CD4-positive, alpha-beta T cell treated with Interferon alpha-2 for 1 hour (primary cell): ENCODE measurements at places on chromosomes 11 and 22.
A peak's percentile ranks its signal among the peaks of the same experiment; 100 is the strongest.

DNA sequence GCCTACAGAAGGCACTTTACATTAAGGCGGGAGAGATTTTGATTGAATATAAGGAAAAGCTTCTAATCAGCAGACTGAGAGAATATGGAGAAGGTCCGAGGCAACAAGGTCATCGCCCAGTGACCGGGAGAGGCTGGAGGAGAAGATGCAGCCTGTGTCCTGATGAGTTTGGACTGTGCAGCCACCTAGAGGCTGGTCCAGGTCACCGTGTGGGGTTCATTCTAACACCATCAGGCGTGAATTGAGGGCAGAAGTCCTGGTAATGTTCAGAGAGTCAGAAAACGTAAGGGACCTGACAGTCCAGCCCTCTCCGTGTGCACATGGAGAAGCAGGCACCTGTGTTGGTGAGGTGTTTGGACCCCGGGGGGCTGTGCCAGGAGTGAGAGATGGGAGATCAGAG is 102.7 kb downstream of the FEZ1 start:
- no peak for DNase-seq

GRCh38 chr22:37340331-37341262 is 58.3 kb downstream of the CYTH4 start:
- no peak for DNase-seq

DNA sequence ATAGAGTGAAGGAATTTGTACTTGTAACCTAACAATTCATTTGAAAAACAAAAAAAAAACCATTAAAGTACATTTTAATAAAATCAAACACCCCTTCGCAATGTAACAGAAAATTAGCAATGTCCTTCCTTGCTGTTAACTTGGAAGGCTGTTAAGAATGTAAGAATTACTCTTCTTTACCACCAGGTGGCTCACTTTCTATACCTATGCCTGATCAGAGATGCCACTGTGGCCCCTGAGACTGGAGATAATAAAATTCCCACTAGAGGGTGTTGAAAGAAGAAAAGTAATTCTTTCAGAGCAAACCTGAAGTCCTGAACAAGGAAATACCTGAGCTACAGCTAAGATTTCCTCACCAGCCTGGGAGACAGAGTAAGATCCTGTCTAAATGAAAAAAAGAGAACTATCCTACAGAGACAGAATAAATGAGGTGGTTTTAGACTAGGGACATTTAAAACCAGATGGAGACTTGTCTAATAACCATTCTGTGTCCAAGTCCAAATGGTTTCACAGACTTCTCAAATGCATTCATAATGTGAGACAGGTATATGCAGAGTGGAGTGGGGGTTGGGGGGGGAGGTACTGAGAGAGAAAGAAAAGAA is 1089.3 kb downstream of the FAM181B start:
- no peak for DNase-seq

DNA sequence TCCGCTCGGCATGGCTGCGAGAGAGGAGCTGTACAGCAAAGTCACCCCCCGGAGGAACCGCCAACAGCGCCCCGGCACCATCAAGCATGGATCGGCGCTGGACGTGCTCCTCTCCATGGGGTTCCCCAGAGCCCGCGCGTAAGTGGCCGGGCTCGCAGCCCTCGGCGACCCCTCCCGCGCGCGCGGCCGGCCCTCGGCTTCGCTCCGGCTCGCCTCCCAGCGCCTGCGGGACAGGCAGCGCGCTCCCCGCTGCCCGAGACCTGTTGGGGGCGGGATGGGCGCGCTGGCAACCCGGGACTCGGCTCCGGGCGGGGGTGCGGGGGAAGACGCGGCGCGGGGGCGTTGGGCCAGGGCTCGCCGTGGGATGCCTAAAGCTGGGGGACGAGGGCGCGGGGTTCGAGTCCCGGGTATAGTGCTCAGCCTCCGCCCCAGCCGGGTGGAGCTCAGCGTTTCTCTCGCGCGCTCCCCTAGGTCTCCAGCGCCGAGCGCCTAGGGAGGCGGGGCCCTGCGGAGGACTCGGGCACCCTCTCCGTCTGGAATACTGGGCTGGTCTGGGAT is 630 bp downstream of the UBASH3B start:
- DNase-seq: peak; percentile 47

- DNase-seq: no peak
These were observed 2.8 kb downstream of the PLEKHB1 start for GRCh38 chr11:73649206-73649605.

DNA sequence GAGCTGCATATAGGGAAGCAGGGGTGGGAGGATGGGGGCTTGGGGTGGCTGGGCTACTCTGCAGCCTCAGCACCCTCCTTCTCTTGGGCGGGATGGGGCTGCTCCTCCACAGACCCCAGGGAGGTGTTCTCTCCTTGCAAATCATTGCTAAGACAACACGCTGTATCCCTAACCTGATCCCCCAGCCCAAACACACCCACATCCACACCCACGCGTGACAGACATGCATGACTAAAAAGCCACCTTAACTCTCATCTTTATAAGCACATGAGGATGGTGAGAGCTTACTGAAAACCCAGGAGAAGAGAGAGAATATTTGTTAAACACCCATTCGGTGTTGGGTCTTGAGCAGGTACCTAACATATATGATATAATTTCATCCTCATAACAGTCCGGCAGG is 39.9 kb upstream of the EIF3D start:
- DNase-seq: no peak

DNA sequence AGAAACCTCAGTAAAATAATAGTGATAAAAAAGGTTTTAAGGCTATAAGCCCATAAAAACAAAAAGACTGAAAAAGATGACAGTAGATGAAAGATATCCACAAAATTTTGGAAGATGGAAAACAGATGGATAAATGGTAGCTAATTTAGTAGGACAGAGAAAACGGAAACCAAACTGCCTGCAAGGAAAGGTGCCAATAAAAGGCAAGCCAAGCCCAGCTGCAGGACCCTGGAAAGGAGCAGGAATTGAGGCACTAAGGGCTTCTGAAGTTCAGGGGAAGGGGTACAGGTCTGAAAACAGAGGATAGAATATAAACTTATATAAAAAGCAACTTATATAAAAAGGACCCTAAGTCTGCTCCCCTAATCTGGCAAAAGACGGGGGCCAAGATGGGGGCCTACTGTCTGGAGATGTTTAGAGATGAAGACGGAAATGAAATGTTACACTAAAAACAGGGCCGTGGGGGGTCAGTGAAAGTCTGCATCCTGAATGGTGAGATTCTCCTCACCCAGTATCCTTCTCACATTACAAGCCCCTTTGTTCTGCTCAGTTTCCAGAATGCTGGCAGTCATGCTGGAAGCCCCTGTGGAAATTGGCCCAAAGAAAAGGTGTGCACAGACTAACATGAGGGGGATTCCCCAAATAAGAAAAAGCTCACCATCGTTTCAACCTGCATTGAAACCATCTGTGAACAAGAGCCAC is 269.3 kb upstream of the PITPNB start:
- DNase-seq: no peak

DNA sequence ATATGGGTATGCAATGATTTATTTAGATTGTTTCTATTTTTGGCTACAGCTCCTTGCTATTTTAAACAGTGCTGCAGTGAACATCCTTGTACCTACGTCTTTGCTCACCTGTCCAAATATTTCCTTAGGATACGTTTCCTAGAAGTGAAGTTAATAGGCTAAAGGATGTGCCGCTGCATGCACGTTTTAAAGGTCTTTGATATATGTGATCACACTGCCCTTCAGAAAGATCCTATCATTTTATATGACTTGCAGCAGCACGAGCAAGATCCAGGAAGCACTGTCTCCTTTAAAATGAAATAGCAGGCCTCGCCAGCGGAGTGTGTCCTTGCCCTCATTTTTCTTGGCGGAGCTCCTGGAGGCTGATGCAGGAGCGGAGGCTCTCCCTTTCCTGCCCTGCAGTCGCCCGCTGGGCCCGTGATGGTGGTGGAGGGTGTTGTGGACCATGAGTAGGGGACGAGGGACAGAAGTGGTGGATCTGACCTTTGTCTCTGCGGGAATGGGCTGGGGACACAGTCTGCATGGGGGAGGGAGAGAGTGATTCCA is 19.4 kb downstream of the RPS6KA4 start:
- DNase-seq: no peak

DNA sequence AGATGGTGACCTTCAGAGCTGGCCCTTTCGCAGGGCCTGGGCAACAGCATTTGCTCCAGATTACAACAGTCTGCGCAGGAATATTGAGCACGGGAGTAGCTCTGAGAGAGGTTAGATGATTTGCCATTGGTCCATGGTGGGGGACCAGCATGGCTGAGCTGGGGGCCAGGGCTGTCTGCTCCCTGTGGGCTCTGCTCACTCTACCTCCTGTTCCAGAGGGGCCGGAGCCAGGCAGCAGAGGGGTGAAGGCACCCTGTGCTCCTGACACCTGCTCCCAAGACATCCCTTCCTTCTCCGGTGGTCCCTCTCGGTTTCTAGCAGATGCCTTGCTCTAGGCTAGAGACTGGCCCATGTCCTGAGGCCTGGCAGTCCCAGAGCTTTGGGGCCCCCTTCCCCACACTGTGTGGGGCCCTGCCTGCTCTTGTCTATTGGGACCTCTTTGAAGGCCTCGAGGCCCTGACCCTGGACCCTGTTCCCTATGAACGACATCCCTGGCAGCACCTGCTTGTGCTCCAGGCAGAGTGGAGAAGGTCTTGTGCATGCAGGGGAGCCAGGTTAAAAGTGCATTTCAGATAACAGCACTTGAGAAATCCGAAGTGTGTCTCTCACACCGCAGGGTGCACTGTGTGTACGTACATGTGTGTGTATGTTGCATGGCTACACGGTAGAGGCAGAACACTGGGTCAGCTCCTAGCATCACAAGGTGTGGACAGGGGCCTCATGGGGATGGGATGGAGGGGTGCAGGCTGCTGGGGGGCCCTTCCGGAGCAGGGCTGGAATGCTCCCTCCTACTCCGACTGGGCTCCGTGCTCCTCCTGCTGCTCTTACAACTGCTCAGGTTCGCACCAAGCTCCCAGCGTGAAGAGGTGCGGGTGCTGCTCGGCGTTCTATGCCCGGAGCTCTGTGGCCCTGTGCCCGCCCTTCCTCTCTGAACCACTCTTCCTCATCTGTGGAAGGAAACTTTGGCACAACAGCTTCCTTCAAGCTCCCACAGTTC is 123.3 kb upstream of the B3GAT1 start:
- no peak for DNase-seq

DNA sequence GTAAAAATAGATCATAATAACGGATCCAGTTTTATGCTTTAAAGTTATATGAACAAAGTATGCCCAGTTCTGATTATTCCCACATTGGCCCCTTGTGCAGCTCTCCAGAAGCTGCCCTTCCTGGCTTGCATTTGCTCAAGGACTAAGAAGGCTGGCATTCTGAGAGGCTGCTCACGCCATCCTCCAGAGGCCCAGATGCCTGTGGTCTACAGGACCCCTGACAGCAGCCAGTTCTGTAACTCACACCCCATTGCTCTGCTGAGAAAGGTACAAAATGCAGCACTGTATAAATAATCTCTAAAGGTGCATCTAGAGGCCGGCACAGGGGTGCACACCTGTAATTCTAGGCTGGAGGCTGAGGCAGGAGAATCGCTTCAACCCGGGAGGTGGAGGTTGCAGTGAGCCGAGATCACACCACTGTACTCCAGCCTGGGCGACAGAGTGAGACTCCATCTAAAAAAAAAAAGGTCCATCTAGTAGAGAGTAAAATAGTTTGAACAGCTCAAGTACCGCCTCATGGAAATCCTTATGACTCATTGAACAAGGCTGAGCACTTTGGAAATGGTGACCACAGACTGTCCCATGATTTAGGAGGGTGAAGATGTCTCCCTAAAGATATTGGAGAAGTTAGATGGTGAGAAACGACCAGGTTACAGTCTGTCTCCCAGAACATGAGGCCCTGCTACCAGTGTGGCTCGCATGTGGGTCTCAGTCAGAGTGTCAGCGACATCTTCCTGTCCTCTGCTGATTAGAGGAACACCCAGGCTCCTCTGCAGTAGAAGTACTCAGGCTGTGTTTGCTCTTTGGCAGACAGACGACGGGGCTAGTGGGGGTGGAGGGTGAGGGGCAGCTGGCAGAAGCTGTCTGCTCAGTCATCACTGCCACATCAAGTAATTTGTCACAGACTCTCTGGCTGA is 56.3 kb downstream of the KREMEN1 start:
- DNase-seq: no peak

DNA sequence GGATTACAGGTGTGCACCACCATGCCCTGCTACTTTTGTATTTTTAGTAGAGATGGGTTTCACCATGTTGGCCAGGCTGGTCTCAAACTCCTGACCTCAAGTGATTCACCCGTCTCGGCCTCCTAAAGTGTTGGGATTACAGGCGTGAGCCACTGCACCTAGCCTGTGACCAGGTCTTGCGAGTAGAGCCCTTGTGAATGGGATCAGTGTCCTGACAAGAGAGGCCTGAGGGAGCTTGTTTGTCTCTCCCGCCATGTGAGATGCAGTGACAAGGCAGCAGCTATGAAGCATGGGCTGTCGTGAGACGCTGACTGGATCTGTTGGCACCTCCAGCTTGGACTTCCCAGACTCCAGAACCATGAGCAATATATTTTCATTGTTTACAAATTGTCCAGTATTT is 69.3 kb downstream of the LRRC32 start:
- DNase-seq: no peak

GRCh38 chr11:21289686-21290085 is 620.3 kb downstream of the NELL1 start:
- no peak for DNase-seq

GRCh38 chr11:35785287-35786167 is 123.0 kb downstream of the TRIM44 start:
- no peak for DNase-seq

DNA sequence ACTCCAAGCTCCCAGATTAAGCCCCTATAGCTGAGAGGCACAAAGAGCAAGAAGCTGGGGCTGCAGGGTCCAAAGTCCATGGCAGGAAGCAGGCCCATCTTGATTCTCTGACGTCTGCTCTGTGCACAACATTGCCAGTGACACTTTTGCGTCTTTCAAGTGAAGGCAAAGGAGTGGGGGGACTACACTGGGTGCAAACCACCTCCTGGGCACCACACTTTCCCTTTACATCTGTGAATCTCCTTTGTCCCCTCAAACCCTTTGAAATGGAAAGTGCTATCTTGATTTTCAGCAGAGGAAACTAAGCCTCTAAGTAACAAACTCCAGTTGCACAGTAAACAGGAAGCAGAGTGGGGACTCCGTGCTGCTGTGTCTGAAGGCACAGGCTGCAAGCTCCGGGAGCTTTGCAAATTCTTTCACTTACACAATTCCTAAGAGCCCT is 428.0 kb downstream of the LARGE1 start:
- no peak for DNase-seq

GRCh38 chr22:37832022-37832857 is 9.1 kb downstream of the GALR3 start:
- no peak for DNase-seq

GRCh38 chr22:31526270-31526669 is 29.9 kb downstream of the SFI1 start:
- DNase-seq: no peak

DNA sequence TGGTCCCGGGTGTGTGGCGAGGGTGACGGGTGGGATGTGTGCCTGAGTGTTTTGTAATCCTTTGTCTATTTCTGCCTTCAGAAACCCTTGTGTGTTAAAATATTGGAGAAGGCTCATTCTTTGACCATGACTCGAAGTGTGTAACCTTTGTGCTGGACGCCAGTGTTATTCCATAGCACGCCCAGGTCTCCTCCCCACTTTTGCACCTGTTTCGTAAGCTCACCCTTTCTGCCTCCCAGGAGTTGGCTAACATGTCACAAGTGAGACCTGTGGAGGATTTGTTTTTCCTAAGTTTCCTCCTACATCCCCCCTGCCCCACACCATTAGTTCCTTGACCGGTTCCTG is 382 bp downstream of the C11orf54 start:
- no peak for DNase-seq

- no peak for DNase-seq
These were observed 1375.6 kb upstream of the TENM4 start for GRCh38 chr11:80816454-80816847.
